ENCODE measurements at places on chromosomes 5 and 9. TPM values are rescaled to one million over a fixed set of nuclear protein-coding genes. Genes with fewer than 3 reads are reported as not detected.

The ADAMTS13 gene
- 0.69 TPM for total RNA-seq

The BTNL9 gene
- 1.3 TPM for total RNA-seq

The IL7R gene
- 0.38 TPM for total RNA-seq

The RFESD gene
- 2.5 TPM for total RNA-seq

The ACTBL2 gene
- total RNA-seq: not detected

Measured in A549 treated with ZK216348 at 1 μM for 4 hours (cell line).